SW 1271 (cell line): ENCODE measurements at places on chromosomes 5 and 9.
A peak's percentile ranks its signal among the peaks of the same experiment; 100 is the strongest.

- DNase-seq: no peak
These were observed 284.0 kb upstream of the VLDLR start for GRCh38 chr9:2337627-2338026.

GRCh38 chr5:173310861-173311785 is 17.1 kb downstream of the STC2 start:
- DNase-seq: no peak

GRCh38 chr5:83800201-83800600 is 79.5 kb upstream of the HAPLN1 start:
- DNase-seq: no peak

DNA sequence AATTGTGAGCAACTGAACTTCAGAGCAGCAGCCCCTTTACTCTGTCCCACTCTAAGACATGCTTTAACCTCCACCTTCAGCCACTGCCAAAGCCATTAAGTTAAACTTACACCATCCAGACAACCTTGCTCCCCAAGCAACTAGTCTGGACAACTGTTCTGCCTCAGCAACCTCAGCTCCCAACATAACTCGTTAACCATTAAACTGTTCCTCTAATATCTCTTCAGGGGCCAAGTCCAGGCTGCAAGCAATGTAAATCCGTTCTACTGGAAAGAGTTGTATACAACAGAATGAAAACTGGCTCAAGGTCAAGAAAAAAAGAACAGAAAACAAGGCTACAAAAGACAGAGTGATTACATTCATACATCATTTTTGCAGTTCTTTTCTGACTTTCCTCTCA is 131.7 kb upstream of the TARS1 start:
- no peak for DNase-seq

DNA sequence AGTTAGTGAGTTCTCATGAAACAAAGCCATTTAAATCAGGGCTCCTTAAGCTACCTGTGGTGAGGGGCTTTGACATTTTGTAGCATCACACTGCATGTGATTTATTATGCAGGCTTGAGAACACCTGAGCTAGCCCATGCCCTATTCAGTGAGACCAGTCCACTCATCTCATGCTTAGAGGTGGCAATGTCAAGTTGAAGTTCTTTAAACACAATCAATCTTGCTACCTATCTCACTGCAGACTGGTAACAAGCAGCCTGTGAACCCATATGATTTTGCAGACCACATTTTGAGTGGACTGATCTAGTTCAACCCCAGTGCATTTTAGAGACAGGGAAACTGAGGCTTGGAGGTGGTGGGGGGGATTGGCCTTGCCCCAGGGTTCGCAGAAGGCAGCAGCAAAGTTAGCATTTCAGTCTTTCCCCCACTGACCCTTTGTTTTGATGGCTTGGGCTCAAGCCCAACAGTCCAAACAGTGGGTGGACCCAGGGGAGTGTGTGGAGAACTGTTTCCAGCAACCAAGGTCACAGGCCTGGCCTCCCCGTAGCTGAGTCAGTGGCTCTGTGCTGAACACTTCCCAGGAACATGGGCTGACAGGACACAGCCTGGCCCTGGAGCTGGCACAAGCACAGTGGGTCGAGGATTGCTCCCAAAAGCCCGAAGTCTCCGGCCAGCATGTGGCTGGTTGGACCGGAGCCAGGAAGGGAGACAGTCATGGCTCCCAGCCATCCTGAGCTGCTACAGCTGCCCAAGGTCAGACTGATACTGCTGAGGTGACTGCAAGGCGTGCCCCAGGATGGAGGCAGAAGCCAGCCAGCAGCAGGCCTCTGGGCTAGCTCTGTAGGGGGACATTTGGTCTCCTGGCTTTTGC is 95.3 kb downstream of the RGS3 start:
- DNase-seq: no peak

DNA sequence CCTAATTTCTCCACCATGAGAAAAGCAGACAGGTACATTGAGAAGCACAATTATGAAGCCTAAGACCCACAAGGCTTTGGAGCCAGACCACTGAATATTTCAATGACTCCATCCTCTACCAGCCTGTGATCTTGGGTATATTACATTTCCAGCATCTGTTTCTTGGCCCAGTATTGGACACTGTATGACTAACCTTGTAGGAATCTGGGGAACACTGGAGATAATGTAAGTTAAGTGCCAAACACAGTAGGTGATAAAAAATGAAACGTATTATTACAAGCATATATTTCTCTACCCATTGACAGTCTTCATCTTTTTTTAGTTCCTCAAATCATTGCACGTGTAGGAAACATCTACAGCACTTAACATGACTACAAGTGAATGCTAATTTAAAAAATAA is 28.6 kb upstream of the FEM1C start:
- peak; percentile 19 for DNase-seq

DNA sequence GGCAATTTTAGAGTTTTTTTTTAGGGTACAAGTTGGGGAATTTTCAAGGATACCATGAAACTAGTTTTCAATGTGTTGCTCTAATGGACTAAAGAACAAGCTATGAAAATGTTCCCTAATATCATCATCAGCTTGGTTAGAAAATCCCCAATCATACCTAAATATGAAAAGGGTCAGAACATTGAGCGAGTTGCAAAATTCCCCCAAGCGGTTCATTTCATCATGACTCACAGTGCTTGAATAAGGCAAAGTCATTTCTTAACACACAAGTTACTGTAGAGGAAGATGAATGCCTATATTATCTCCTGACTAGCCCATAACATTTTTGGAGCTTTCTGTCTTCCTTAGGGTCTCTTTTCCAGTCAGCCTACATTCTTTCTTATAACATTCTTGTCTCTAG is 62.7 kb downstream of the ST8SIA4 start:
- no peak for DNase-seq

- DNase-seq: no peak
These were observed 1060.1 kb downstream of the PTPRD start for GRCh38 chr9:9552665-9553064.

GRCh38 chr9:111928359-111928720 is 31.7 kb downstream of the UGCG start:
- no peak for DNase-seq

GRCh38 chr5:21895766-21896350 is 957.3 kb downstream of the CDH12 start:
- no peak for DNase-seq

GRCh38 chr5:135344349-135344748 is 54.7 kb downstream of the MACROH2A1 start:
- no peak for DNase-seq

DNA sequence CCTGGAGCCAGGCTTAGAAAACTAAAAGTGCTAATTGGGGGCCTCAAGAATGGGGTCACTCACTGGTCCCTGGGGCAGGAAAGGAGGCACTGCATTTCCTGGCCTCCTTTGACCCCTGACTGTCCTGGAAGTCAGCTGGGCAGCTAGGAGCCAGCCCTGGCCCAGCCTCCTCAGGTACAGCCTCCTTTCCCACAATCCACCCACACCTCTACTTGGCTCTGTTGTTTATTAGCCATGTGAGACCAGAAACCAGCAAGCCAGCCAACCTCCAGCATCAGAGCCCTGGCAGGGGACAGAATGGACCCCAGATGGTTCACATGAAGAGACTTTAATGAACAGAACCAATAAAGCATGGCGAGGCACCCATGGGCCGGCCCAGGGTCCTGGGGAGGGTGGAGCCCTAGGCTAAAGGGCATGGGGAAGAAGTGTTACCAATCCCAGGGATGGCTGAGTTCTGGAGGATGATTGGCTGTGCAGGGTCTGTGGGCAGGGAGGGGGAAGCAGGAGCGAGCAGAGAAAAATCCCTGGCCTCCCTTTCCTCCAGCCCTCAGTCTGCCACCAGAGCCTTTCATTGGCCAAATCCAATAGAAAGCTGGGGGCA is 55.3 kb upstream of the ANGPTL2 start:
- DNase-seq: no peak

DNA sequence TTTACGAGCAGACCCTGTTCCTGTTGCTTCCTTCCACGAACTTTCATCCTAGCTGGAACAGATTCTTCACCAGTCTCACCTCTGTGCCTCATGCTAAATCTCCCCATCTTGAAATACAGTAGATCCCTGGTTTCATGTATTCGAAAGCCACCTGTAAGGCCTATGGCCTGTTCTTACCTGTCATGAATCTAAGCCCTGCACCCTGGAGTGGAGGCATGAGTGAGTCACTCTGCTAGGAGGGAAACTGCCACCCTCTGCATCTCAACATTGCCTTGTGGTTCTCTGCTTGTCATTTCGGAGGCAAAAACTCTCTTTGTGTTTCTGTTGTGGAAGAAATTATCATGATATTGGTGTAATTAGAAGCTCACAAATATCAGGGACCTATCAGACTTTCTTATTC is 320.0 kb downstream of the ENC1 start:
- no peak for DNase-seq

DNA sequence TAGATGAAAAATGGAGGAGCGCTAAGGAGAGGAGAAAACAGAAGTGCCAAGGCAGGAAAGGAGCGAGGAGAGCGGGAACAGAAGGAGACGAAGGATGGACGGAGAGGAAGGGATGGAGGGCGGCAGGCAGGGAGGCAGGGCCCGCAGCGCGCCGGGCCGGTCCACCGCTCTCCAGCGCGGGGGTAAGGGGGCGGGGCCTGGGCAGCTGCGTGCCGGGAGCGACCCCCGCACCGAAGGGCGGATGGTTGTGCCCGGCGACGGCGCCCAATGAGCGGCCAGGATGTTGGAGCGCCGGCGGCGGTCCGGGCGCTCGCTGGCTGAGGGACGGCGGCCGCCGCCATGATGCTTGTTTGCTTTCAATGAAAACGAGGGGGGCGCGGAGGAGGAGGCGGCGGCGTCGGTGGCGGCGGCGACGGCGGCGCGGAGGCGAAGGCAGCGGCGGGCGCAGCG is at the start of gene CNOT6:
Gene CNOT6, plus strand, starts transcription at position 320 of the 450 bp plus-strand sequence. CDS start 34,898 bp downstream, outside the sequence.
- DNase-seq: peak; percentile 66

DNA sequence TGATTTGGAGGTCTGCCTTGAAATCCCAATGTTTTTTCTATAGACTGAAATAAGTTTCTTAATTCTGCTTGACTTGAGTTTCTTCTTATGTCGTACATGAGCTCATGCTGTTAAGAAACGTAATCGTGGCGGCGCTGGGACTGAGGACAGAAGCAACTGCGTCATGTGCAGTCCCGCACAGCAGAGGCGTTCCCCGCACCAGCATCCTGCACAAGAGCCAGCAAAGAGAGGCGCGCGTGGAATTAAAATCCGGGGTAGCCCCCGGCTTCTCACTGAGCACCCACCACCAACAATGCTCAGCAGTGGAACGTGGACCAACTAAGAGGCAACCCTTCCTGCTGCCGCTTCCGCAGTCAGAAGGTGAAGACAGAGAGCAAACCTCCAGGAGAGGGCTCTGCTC is 496.2 kb upstream of the ADAMTS16 start:
- no peak for DNase-seq

DNA sequence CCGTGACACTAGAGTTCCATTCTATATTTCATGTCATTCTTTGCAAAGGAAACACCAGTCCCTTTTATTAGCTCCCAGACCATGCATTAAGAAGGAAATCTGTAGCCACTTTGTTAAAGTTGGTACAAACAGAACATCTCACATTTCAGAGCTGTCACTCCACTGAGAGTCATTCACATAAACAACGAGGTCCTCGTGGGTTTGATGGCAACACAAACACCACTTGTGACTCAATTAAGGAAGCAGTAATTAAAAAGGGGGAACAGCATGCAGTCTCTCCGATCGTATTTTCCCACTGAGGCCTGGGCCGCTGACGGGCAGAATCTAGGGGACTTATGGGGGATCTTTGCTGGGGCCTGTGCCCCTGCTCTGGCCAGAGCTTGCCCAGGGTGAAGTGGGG is 94.2 kb upstream of the ZNF618 start:
- DNase-seq: no peak

- no peak for DNase-seq
These were observed 172.3 kb upstream of the CDH6 start for GRCh38 chr5:31021181-31021624.

DNA sequence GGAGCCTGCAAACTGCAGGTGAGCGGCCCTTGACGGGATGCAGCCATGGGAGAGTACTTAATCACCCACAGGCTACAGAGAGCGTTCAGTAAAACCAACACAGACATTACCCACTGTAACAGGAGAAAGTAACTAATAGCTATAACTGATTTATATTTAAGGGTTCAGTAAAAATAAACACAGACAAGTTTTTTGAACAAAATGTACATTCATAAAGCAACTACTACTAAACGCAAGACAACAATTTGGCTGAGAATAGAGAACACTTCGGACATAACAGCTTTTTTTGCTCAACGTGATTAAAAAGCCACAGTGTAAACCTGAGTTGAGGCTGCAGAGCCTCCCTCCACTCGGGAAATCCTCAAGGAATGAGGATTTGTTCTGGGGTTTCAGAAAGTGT is 61.7 kb downstream of the LIFR start:
- no peak for DNase-seq

DNA sequence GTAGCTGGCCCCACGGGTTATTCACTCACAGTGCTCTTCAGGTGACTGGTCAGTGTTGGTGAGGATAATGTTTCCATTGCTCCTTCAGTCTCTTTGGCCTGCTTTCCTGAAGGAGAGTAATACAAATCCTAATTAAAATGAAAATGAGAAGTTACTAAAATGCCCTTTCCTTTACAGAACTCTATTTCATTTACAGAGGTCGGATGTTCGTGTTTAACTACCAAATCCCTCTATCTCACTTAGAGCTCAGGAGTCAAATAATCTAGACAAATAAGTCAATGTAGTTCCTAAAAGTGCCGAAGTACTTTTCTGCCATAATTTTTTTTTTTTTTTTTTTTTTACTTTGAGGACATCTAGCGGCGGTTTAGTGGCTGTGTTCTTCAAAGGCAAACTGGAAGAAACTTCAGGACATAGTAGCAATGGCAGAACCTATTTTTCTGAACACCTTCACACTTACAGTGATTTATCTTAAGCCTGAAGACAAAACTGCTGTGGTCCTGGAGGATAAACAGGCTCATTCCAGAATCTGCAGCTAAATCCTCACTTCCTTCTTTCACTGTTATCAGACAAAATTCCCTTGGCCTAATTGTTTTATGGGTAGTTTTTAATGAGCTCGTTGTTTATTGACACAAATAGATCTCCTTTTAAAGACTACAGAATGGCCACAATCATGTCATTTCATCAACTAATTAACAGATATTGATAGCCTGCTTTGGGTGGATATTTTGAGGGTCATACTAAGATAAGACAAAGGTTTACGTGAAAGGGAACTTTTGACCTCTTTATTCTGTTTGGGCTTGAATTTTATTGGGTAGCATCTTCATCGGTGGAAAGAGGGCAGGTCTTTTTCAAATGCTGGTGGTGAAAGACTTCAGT is 207.6 kb upstream of the DMRTA1 start:
- DNase-seq: no peak

- no peak for DNase-seq
These were observed 516.5 kb downstream of the KIF4B start for GRCh38 chr5:155530046-155530445.

DNA sequence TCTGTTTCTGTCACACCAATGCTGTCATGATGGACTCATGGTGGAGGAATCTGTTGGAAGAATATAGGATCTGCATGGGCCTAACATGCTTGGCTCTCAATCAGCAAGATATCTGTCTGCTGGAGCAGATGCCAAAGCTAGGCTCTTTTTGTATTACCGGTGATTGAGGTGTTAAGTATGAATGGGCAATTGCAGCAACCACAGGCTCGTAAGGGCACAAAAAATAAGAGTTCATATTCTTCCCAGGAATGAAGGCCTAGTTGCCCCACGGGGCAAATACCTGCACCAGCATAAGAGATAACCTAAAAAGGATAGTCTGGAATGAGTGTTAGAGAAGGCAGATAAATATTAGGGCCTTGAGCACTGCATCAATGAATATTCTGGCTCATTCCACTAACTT is 679.5 kb upstream of the COX7C start:
- no peak for DNase-seq
